AG09319 (cell line): ENCODE measurements at places on chromosomes 5 and 9.

- peak; percentile 40 for DNase-seq
Measured at GRCh38 chr5:82635561-82636288, 357.6 kb upstream of the RPS23 start.

GRCh38 chr5:135426102-135427082 is 20.8 kb downstream of the DCANP1 start:
- no peak for DNase-seq

GRCh38 chr5:170249355-170249754 is 16.6 kb downstream of the C5orf58 start:
- DNase-seq, result no peak

- peak; percentile 47 for DNase-seq
Measured at GRCh38 chr9:35827486-35827885, 1.0 kb downstream of the FAM221B start.

- no peak for DNase-seq
Measured at GRCh38 chr5:159244163-159244562, 18.9 kb upstream of the UBLCP1 start.

- no peak for DNase-seq
Measured at GRCh38 chr9:2568689-2569088, 52.9 kb upstream of the VLDLR start.

GRCh38 chr5:136453199-136453598 is 87.9 kb upstream of the TRPC7 start:
- no peak for DNase-seq

GRCh38 chr9:98369471-98369870 is 114.0 kb upstream of the TBC1D2 start:
- no peak for DNase-seq

DNA sequence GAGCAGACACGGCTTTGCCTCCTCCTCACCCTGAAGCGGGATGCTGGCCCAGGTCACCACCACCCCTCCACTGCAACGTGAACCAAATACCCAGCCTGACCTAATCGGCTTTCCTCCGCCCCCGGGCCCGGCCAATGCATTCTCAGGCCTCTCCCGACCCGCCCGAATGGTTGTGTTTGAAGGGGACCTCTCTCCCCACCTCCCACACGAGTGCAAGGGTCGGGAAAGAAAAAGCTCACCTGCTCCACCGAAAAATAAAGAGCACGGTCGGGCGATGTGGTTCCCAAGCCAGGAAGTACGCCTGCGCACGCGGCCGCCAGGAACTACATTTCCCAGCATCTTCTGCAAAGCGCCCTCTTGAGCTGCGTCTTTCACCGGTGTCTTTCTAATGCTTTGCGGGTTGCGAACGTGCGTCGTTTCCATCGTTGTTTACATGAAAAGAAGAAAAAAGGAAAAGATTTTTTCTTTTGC is at the start of gene ZNF883:
TSS of gene ZNF883 (minus strand) at position 282 of the 471 bp plus-strand sequence.
- DNase-seq, result peak; percentile 2

DNA sequence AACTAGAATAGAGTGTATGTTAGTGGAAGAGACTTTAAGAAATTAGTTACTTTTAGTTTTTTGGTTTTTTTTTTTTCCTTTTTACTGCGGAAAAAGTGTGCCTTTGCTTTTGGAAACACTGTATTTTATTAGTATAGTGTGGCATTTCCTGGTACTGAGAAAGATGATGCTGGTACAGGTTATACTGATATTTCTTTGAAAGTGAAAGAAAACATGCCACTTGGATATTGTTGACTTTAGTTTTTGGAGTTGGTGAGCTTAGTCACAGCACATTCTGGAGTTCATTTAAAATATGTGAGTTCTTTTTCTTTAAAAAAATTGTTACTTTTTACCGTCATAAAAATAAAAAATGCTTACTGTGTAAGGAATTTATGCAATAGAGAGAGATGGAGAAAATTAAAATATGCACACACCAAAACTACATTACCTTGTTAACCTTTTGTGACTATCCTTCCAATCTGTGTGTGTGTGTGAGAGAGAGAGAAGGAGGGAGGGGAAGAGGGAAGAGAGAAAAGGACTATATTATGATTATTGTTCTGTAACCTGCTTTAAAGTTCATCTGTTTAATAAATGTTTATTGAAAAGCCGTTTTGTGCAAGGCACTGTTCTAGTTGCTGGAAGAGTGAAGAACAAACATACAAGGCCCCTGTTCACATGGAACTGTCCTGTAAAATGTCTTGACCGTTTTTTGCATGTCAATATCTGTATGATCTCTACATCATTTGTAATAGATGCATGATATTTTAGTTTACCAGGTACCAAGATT is 1.9 kb downstream of the UGCG start:
- DNase-seq, result no peak

DNA sequence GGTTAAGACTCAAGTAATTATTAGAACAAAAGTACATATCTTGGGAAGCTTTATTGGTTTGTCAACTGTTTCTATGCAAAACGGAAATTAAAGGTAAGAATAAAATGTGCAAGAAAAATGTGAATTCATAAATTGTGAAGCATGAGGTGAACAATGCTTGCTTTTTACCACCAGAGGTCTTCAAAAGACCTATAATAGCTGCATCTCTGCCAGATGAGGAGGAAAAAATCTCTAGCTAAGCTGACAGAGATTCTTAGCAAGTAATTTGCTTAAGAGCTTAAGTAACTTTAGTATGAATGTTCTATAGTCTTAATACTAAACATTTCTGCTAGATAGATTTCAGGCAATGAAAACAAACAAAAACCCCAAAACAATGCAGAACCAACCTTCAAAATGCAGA is 54.1 kb downstream of the MRPS30 start:
- DNase-seq, result no peak

DNA sequence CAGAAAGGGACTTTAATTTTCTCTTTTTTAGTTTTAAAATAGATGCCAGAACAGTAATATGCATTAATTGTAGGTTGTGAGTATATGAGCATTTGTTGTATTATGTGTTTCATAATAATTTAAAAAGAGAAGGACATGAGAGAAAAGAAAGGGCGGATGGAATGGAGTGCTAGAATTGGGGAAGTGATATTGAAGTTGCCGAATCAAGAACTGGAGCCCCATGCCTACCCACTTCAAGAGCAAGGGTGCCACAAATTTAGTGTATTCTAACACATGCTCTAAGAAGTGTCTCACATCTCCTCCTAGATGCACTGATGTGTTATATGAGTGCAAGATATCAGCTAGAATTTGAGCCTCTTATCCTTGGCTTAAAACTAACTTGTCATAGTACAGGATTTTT is 43.6 kb upstream of the FYB1 start:
- no peak for DNase-seq
